ENCODE measurements at places on chromosomes 5 and 9. TPM values are rescaled to one million over a fixed set of nuclear protein-coding genes. Genes with fewer than 3 reads are reported as not detected.

Gene ZNF454
- total RNA-seq: 0.52 TPM

Gene PDE8B
- total RNA-seq: 0.12 TPM

Gene FCN1
- total RNA-seq: 0.12 TPM

Gene LURAP1L
- 2.6 TPM for total RNA-seq

Gene SMC2
- 16.0 TPM for total RNA-seq

Gene ACOT12
- not detected for total RNA-seq

Gene CORO2A
- 21.2 TPM for total RNA-seq

Gene PRR16
- total RNA-seq: 0.44 TPM

Gene F2RL2
- 0.20 TPM for total RNA-seq

Gene SLC1A1
- total RNA-seq: 1.4 TPM

Gene CXXC5
- 22.6 TPM for total RNA-seq

Gene UCK1
- total RNA-seq: 15.3 TPM

- ATAC-seq: no peak
These were observed 16.7 kb upstream of the TRPC7 start for GRCh38 chr5:136382071-136382470.

GRCh38 chr5:100595812-100596173 is 60.6 kb downstream of the FAM174A start:
- no peak for ATAC-seq

GRCh38 chr5:109961751-109962150 is 272.0 kb downstream of the MAN2A1 start:
- ATAC-seq: no peak

- ATAC-seq: no peak
These were observed 38.9 kb downstream of the SNX30 start for GRCh38 chr9:112789473-112789872.

DNA sequence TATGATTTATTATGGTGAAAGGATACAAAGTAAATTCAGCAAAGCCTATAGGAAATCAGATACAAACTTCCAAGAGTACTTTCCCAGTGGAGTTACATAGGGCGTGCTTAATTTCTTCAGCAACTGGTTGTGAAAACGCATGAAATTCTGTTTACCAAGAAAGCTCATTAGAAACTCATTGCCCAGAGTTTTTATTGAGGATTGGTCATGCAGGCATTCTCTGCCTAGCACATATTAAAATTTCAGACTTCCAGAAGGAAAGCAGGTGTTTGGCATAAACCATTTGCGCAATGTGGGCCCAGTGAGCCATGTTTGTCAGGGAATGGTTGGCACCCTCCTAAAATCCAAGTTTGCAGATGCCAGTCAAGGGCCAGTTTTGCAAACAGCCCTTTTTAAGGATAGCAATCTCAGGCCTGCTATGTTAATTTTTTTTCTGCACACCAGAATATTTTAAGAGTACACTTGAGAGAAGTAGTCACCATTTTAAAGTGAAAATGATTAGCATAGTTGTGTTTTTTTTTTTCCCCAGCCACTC is 311.1 kb upstream of the CHD1 start:
- ATAC-seq: no peak

DNA sequence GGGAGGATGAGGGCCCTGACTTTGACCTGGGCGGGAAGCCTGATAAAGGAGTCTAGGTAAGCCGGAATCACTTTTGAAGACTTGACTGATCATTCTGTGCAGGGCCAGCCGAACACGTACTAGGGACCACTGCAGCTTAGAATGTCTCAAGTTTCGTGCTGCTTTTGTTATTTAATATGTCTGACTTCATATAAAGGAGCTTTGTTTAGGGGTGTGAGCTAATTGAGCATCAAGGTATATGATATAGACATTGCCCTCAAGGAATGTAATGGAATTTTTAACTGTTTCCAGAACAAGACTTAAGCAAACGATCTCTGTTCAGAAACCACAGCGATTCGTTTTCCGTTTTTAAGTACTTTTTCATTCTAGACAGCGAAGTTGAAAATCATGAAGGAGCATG is 173.0 kb downstream of the SEMA6A start:
- no peak for ATAC-seq

DNA sequence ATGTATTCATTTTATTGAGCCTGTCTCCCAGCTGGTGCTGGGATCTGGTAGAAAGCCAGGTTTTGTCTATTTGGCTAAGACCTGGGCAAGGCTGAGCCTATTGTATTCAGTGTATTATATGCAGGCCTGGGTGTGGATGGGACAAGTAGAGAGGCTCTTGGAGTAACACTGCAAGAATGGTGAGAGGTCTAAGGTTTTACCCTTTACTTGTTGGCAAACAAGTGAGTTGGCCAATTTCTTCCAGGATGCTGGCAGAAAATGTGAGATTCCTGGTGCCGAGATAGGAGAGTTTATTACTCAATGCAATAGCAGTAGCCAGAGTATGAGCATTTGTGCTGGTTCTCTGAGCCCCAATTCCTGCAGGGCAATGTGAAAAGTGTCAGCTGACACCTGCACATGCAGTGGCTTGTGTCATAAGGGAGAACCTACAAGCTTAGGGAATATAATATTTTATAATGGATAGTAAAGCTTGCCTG is 141.7 kb upstream of the PRLR start:
- peak; percentile 98 for ATAC-seq

GRCh38 chr9:93236541-93237206 is 52.7 kb downstream of the WNK2 start:
- no peak for ATAC-seq

DNA sequence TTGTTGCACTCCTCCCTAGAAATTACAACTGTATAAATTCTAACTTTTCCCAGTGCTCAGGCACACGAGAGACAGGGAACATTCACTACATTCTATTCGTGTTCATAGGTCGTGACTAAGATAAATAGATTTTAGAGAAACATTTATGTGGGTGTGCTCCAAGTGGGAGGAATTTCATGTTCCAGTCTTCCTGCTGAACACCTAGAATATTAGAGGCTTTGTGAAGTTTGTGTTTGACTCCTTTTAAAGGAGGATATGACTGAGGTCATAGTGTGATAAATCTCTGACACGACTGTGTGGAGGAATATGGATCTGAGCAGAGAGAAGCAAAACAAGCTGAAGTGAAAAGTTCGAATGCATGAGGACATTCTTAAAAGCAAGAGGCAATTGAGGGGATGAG is 355.3 kb downstream of the ZSWIM6 start:
- ATAC-seq: no peak

DNA sequence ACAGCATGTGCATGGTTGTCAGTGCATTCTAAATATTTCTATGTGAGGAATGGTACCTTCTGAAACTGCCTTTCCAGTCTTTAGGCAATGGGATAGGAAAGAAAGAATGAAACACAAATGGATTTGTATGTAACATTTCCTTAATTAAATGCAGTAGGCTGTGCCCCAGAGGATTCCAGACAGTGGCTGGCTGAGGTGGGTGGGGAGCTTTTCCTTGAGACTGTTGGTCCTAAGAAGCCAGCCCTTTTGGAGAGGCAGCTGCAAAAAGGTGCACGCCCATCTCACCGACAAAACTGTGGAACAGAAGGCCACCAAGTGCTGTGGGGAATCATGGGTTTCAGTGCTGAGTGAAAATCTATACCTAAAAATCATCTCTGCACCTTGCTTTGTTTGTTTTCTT is 6.8 kb upstream of the CKMT2 start:
- ATAC-seq: no peak

DNA sequence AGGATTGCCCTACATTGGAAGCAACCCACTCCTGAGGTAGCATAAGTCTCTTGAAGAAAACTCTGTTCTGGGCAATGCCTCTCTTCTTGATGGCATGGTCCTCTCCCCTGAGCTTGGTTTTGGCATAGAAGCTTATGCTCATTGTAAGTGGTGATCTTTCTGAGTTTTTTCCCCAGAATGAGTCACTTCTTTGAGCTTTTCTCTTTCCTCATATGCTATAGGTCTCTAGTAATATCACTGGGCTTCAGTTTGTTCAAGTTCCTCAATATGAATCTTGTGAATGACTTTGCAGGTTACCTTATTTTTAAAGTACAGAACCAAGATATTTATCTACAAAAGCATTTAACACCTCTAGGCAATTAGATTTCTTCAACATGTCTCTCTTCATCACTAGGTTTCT is 76.5 kb upstream of the ATG10 start:
- ATAC-seq: no peak

- ATAC-seq: no peak
These were observed 15.3 kb downstream of the SEC61B start for GRCh38 chr9:99237356-99237755.

DNA sequence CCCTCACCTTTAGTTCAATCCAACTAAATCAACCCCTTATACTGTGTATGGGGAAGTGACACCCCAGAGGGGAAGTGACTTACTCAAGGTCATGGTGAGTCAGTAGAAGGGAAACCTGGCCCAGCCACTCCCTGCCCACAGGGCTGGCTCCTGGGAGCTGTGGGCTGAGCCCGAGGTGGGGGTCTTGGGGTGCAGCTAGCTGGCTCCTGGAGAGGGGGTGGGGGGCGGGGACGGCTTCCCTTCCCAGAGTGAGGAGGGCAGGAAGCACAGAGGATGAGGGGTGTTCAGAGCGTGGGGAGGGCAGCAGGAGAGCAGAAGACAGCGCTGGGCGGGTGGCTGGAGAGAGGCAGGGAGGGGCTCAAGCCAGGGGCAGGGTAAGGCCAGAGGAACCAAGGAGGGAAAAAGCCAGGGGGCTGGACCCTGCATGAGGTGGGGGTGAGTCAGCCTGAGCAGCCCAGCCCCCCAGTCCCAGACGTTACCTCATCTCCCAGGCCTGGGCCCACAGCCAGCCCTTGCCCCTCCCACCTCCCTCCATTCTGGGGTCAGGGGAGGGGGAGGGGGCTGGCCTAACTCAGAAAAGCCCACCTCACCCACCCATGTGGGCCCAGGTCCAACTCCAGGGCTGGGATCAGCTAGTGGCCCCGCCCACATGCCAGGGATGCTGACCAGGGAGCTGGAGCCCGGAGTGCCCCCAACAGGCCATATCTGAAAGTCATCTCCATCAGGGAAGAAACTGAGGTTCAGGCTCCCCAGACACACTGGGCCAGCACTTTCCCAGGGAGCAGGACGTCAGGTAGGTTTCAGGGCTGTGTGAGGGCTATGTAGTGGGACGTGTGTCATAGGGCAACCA is 2.8 kb downstream of the PDLIM7 start:
- ATAC-seq: peak; percentile 48

DNA sequence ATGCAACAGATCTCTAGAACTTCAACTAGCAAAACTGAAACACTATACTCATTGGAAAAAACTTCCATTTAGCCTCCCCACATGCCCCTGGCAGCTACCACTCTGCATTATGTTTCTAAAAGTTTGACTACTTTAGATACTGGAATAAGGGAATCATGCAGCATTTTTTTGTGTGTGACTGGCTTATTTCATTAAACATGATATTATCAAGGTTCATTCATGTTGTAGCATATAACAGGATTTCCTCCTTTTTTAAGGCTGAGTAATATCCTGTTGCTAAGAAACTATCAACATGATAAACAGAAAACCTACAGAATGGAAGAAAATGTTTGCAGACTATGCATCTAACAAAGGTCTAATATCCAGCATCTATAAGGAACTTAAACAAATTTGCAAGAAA is 597.9 kb downstream of the DMRTA1 start:
- no peak for ATAC-seq

Data from esophagus mucosa (tissue), 1 donor.